Neural progenitor cell (in vitro differentiated cells): ENCODE measurements at places on chromosomes 13 and 19.

GRCh38 chr19:42122691-42123607 lies 9.3 kb downstream of the POU2F2 start:
- DNase-seq, result no peak

DNA sequence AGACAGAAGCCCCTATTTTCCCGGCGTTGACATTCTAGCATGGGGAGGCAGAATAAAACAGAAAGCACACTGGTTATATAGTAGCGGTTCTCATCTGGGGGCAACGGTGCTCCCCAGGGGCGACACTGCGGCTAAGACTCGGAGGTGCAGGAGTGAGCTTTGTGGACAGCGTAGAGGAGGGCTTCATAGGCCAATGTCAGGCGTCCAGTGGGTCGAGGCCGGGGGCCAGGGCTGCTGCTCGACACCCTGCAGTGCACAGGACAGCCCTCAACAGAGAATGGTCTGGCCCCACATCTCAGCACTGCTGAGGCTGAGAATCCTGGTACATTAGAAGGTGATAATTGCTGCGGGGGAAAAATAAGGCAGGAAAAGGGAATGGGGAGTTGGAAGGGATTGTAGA lies 1.5 kb downstream of the ZNF628 start:
- DNase-seq, result no peak

- DNase-seq, result no peak
These were observed 18.6 kb upstream of the FBN3 start for GRCh38 chr19:8167985-8168384.

- no peak for DNase-seq
These were observed 67.2 kb upstream of the UBL3 start for GRCh38 chr13:29917650-29918049.
